ENCODE measurements at places on chromosomes 7 and 10.

- no peak for DNase-seq
Measured at GRCh38 chr10:30828680-30829079, 199.1 kb upstream of the LYZL2 start.

DNA sequence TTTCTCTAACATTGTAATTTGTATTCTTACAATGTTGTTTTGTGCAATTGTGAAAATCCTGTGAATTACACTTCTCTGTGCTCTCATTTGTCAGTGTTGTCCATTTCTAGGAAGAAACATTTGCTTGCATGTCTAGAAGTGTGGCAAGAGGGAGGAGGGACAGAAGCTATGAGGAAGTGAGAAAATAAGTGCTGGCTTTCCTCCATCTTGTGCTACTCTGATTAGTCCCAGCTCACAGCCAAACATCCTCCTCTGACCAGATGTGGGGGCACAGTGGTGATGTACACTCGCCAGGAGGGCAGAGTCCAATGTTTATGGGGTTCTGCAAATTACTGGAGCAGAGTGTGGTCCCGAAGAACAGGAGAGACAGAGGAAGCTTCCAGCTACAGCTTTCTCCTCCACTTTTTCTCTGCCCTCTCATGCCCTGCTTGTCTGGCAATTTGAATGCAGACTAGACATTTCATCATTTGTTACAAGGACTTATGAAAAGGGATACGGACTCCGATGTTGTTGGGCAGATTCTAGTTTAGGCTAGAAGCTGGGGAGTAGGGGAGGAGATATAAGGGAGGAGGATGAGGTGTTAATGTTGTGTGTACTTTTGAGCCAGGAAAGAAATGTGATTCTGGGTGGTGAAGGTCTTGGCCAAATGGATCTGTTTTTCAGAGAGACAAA, 131.0 kb upstream of the C1GALT1 start:
- no peak for DNase-seq

DNA sequence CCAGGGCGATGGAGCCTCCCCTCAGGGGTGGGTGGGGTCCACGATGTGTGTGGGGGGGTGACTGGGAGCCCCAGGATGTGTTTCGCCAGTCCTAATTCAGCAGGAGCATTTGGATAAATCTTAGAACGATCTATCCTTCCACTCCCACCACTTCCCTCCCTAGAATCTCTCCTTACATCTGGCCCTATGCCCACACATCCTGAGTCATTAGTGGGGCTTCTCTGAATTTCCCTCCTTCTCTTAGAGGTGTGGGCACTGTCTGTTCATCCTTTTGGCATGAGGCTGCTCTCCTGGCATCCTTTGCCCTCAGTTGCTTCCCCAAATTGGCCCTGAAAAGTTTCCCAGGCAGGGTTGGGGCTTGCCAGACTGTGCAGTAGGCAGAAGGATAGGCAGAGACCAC, 1.6 kb downstream of the GHRHR start:
- no peak for DNase-seq

DNA sequence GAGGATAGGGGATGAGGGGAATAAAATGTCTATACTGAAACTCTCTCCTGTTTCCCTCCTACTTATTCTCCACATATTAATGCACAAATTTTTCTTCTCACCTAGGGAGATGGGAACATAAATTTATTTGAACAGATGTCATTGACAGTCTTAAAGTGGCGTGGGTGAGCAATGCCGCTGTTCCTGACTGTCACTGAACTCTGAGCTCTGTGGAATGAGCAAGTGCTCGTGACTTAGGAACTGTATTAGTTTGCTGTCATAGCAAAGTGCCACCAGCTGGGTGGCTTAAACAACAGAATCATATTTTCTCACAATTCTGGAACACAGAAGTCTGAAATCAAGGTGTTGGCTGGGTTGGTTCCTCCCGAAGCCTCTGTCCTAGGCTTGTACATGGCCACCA, 29.1 kb downstream of the INPP5F start:
- DNase-seq, result no peak

DNA sequence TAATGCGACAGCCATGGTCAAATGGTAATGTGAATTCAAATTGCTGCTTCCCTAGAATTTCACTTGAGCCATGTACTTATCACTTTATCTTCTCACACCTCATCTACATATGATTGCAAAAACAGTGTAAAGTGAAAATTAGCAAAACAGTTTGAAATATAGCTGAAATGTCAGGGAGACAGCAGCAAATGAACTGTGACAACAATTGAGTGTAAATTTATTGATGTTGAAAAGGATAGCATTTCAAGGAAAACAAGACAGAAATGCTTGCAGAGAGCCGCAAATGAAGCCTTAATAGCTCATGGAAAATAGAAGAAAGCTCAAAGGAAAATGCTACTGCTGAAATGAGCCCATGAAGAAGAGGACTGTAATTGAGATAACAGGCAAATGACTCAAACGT, 516.2 kb upstream of the POT1 start:
- no peak for DNase-seq

DNA sequence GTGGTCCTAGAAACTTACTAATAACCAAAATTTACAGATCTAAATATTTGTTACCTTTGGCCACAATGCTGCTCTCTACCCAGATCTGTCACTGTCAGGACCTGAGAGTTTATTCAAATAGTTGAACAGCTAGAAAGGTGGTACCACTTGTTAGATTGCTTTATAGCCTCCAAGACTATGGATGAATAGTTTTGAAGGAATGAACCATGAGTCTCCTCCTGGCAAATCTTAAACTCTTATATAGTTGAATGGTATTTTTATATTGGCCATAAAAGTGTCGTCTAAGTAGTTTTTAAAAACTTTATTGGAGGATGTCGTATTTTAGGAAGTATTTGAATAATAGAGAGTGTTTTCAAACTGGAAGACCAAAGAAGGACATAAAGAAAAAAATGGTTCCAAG, 178.7 kb downstream of the AHR start:
- no peak for DNase-seq

- DNase-seq, result no peak
Measured at GRCh38 chr7:150434240-150434639, 16.2 kb upstream of the GIMAP8 start.

DNA sequence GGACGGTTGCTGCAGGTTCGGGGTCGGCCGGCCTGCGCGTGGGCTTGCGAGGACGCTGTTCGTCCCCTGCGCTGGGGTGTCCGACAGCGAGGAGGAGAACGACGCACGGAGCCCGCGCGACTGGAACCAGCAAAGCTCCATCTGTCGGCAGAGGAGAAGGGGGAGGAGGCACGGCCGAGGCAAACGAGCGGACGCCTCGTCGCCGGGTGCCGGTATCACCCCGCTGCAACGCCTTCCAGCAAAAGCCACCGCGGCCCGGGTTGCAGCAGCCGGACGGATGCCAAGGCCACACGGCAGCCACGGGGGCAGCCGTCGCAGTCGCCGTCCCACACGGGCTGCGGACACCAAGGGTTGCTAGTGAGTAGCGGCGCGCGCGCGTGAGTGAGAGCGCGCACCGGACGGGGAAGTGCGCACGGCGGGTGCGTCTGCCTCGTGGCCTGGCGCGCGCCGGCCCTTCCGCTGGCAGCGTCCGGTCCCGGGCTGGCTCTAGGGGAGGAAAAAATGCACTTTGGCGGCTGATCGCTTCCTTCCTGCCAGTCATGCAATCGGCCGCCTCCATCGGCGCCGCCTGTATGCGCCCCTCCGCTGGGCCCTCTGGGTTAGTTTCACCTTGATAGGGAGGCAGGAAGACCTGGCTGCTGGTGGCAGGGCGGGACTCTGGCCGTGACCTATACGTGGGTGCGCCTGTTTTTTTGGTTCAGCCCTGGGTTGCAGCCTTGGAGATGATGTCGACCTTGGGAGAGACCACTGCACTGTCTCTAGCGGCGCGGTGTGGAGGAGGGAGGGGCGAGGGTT, 434 bp downstream of the STAMBPL1 start:
- peak; percentile 81 for DNase-seq

DNA sequence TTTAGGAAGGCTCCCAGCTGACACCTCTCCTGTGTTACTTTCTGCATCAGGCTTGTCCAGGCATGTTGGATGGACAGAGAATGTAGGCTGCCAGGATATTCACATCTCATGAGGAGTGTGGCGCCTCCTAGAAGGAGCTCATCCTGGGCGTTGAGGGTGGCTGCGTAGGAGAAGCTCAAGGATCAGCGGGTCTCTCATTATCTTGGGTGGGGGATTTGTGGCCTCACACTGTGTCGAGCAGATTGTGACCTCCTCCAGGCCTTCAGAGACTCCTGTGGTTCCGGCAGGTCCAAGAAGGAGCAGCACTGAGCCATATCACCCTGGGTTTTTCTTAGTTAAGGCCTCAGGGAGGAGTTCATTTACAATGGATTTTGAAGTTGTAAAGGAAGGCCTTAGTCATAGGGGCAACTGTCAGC, 8.7 kb upstream of the COBL start:
- peak; percentile 25 for DNase-seq

DNA sequence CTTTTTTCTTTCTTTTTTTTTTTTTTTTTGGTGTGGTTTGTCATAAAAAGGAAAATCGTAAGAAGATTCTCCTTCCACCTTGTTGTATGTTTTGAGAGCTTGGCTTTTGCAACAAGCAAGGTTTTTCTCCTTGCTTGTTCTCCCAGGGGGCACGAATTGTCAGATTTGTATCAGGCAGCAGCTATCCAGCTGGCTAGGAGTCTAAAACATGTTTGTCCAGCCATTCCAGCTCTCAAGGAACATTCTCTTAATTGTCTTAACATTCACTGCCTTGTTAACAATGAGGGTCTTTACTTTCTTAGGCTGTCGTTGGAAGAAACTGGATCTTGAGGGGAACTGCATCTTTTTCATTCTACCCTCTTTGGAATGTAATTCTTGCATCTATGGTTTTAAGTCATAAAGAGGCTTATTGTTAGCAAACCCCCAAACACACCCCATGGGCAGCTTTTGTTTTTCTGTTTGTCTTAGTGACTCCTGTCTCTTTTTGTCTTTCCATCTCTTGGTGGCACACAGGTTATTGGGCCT, 14.6 kb downstream of the SHTN1 start:
- DNase-seq, result no peak

- peak; percentile 19 for DNase-seq
Measured at GRCh38 chr7:37180828-37181549, 267.7 kb downstream of the ELMO1 start.

- DNase-seq, result peak; percentile 34
Measured at GRCh38 chr7:151448261-151449252, 8.6 kb upstream of the CRYGN start.

GRCh38 chr7:131803816-131804215, 247.4 kb upstream of the PODXL start:
- no peak for DNase-seq

DNA sequence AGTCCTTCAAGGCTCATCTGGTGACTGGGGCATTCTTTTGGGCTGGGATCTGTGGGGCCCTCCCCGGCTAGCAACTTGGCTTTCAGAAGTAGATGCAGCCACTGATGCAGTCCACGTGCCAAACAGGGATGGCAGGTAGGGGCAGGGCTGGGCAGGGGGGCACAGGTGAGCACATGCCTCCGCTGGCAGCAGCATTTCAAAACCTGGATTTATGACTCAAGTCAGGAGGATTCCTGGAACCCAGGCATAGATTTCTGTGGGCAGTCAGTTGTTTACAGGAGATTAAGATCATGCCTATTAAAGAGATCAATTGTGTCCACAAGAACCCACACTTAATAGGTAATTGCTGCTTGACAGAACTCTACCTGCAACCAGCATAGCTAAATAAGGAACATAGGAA, 839 bp upstream of the HABP2 start:
- no peak for DNase-seq

DNA sequence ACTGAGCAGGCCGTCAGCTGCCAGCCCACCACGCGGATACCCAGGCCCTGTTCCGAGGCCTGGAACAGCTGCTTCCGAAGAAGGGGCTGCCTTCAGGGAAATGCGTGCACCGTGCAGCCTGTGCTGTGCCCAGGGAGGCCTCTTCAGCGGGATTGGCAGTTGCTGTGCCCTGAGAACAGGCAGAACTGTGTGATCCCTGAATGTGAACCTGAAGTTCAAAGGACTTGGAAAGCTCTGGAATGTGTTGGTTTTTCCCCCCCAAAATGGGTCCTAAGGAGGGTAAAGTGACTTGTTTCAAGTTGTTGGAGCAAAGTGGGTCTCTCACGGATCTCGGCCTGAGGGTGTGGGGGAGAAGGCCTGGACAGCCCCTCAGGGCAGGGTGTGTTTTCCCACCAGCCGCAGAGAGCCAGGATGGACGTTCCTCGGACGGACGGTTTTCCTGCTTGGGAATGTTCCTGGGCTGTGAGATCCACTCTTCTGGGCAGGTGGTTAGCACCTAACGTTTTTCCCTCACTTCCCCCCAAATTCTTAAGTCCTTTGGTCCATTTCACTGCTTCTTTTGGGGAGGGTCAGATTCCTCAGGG, 2.1 kb downstream of the SPRN start:
- DNase-seq, result no peak

DNA sequence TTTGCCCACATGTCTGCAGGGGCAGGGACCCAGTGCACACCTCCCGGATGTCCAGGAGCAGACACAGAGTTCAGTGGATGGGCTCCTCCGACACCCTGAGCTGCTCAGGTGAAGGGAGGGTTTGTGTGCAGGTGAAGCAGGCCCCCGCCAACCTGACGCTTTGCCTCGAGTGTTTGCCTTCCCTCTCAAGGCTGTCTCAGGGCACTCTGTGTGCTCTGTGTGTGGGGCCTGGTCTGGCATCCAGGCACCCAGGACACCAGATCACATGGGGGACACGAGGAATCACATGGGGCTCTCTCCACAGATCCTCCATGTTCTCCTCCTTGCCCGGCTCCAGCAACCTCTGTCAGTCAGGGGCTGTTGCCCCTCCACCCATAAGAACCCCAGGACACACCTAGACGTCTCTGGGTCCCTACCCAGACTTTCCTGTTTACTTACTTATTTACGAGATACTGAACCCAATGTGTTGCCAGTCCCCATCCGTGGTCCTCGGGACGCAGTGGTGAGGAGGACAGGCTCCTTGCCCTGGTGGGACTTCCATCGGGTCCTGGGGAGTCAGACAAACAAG, 99.5 kb downstream of the HTR5A start:
- no peak for DNase-seq

- DNase-seq, result no peak
Measured at GRCh38 chr7:5681423-5681822, 100.0 kb downstream of the RNF216 start.

DNA sequence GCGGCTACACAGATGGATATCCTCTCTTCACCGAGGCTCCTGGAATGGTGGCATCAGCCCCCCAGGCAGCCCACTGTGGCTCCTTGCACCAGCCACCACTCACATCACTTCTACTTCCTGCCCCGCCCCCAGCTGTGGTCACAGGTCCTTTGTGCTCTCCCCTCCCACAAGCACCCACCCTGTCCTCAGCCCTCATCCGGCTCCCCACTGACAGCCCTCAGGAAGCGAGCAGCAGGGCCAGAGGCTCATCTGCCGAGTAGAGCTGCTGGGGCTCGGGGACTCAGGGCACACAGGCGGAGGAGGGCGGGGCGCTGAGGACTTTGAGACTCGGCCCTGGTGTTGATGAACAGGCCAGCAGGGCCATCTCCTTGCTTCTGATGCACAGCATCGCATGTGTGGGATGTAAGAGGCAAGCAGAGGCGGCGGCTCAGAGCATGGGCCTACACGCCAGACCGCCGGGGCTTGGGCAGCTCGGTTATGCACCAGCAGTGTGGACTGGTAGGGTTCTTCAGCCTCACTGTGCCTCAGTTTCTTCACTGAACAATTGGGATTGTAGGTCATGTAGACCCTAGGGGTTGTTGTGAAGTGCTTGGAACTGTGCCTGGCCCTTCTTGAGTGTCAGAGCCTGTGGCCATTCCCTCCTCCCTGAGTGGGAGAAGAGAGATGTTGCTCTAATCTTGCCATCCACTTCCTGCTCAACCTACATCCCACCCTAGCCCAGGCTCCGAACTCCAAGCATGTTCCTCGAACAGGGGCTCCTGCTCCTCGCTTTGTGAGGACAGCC, at the start of gene PRF1:
Gene PRF1, minus strand, starts transcription at position 77 of the 784 bp plus-strand sequence. CDS start 1,839 bp downstream, outside the sequence.
- no peak for DNase-seq

- no peak for DNase-seq
Measured at GRCh38 chr10:16965740-16966447, 148.7 kb upstream of the RSU1 start.

- DNase-seq, result no peak
Measured at GRCh38 chr7:116171094-116171493, 39.2 kb upstream of the TES start.
